ENCODE measurements at places on chromosomes 12 and 14.

DNA sequence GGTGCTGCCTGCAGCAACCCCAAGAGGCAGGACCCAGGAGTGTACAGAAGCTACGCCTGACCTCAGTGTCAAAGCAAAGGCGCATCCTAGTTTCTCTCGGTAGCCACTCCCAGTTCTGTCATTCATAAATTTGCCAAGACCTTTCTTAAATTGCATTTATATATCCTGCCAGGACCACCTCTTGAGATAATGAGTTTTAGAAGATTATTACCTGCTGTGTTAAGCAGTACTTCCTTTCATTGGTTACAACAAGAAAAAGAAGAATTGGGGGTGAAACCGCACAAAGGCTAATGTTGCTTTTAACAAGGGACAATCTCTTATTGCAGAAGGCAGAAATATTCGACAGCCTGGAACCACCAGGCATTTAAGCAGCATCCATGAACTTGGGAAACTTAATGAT lies 57.8 kb downstream of the CIT start:
- DNase-seq = no peak

DNA sequence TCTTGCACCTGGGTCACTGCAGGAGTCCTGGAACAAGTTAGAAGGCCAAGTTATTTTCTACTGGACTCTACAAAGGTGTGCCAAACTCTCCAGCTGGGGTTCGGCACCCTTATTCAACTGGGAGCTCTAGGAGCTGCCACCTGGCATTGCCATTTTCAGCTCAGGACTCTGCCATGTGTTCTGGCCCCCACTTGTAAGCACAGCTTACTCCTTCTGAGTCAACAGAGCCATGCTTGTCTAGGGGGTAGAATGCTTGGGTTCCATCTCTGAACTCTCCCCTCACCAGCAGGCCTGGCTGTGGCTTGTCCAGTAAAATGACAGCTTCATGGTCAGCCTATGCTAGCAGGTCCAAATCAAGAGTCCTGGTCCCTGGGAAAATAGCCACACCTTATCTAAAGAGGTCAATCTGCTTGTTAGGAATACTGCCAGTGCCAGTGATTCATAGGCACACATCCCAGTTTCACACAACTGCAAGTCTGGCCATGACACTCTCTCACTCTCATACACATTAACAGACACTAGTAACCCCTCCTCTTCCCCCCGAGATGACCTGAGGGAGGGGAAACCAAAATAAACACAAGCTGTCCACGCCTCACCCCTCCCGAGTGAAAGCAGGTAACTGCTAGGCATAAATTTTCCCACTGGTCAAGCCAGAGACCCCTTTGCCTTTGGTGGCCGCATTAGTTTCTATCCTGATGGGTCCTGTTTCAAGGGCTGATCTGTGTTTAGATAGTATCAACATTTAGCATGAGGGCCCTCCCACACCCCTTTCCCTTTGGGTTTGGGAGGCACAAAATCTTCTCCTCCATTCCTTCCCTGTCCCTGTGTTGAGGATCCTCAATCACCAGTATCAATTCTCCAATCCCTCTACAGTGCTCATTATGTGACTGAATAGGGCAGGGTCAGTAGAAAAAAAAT lies 182.3 kb upstream of the GZMB start:
- DNase-seq = no peak

DNA sequence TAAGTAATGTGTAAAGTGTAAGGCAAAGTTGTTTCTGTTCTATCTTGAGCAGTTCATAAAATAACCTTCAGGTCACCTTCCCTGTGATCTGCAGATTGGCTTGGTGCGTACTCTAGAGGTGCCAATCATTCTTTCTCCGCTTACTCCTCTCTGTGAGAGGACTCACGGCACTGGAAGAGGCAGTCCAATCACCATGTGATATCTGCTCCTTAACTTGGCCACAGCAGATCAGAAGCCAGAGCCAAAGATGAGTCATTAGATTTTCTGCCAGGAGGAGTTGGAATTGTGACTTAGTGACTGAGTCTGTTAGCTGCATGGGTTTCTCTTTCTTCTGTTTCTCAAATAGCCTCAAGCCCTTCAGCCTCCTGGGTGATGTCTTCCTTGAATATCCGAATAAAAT lies 165.5 kb downstream of the SLC41A2 start:
- no peak for DNase-seq

- DNase-seq = no peak
Measured at GRCh38 chr12:48237162-48237561, 34.1 kb upstream of the OR10AD1 start.

DNA sequence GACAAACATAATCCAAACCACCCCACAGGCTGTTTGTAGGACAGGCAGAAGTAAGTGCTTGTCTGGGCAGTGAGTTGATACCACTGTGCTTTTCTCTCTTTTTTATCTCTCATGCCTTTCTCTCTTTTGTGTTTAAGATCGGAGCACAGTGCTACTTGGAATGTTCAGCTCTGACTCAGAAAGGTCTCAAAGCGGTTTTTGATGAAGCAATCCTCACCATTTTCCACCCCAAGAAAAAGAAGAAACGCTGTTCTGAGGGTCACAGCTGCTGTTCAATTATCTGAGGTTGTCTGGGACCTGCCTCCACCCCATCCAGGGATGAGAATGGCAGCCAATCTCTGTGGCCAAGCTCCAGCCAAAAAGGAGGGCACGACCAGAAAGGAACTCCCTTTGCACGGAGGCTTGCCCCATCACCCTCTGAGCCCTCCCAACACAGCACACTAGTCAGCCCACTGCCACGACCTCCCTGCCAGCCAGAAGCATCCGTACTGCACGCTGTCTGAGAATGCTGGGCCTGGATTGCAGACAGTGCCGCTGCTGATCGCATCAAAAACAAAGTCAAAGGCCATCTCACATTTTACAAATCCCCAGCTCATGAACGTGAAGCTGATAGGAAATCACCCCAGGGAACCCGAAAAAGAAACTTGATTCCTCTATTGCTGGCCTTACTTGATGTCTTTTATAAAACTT lies 27.8 kb downstream of the GPHB5 start:
- DNase-seq = no peak

GRCh38 chr12:26007566-26007965 lies 49.1 kb downstream of the RASSF8 start:
- no peak for DNase-seq

- DNase-seq = peak; percentile 83
Measured at GRCh38 chr14:106044949-106045596, 518.7 kb downstream of the TMEM121 start.

- DNase-seq = peak; percentile 13
Measured at GRCh38 chr14:103808403-103809001, 38.9 kb downstream of the PPP1R13B start.

- no peak for DNase-seq
Measured at GRCh38 chr12:72681028-72681427, 408.9 kb downstream of the TRHDE start.

DNA sequence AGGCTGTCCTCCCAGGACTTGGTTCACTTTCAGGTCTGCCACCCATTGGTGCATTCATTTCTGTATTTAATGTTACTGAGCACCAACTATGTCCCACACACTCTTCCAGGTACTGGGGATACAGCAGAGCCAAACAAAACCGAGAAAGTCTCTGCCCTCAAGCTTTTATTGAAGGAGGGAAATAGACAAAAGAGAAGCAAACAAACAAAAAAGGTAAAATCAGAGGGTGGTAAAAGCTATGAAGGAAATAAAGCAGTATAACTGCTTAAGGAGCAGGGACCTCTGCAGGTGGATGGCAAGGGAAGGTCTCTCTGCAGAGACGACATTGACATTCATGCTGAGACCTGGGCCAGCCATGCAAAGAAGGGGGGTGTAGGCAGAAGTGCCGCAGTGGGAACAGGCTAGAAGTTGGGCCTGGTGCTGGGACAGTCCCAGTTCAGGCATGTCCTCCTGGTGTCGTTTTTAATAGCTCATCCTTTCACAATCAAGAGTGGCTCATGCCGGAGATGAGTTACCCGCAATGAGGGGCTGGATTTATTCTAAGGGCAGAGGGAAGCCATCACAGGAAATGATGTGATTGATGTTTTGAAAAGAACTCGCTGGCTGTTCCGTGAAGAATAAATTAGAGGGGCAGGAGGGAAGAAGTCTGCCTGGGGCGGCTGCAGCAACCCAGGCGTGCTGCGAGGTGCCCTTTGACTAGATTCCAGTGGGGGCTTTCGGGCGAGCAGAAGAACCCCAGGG lies 72.8 kb downstream of the IRF2BPL start:
- DNase-seq = peak; percentile 57

GRCh38 chr14:100138082-100138787 lies 21.2 kb downstream of the DEGS2 start:
- no peak for DNase-seq

DNA sequence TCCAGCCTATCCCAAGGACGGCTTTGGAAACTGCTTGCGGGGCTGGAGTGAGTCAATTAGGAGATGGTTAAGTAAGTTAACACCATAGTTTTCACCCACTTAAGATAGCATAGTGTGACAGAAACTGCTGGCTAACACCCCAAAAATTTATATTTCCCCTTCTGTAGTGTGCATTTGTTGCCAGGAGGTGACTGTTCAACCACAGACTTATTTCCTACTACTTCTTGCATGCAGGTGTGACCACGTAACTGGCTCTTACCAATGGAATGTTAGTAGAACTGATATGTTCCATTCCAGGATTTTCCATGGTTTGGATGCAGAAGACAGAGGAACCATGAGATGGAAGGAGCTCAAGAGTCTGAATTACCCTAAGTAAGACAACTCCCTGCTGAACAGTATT lies 52.9 kb upstream of the SLC35F4 start:
- no peak for DNase-seq

DNA sequence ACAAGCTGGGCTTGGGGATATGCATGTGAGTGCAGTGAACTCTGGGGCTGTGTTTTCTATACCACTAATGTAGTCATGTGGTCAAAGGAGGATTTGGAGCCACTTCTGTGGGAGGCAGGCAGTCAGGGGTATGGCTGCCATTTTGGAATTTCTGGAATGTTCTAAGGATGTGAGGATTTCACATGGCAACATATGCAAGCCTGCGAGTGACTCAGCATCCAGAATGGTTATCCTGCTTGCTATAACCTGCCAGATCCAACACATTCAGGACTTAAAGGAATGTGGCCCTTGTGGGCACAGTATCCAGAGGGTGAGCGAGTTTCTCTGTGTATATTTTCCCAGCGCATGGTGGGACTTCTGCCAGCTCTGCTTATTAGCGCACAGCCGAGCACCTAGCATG lies 249.2 kb upstream of the PWP1 start:
- DNase-seq = no peak

DNA sequence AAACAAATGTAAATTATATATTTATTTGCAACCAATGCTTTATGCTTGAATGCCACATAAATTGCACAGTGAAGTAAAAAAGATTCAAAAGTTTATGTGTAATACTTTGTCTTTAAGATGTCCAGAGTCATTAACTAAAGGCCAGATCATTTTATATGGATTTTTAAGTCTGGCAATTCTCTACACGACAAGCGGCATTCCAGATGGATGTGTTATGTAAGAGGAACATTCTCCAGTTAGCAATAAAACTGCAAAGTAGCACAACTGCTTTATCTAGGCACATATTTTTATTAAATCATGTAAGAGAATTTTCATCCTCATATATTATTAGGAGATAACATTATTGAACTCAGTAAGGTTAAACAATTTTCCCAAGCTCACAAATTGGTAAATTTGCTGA lies 1717.7 kb upstream of the SEL1L start:
- DNase-seq = no peak

DNA sequence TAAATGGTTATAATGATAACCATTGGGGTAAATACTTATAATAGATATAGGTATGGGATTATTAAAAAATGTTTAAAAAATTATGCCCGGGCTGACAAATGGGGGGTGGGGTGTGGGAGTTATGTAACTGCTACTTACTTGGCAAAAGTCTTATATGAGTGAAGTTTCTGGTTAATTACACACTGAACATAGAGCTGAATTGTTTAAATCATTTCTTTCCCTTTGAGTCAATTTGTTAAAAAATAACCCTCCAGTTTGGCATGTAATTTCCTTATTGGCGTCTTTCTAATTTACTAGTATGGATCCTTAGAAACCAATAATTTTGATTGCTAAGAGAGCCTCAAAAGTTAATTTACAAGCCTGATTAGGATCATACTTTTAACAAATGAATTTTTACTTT lies 16.7 kb downstream of the PAH start:
- DNase-seq = no peak

DNA sequence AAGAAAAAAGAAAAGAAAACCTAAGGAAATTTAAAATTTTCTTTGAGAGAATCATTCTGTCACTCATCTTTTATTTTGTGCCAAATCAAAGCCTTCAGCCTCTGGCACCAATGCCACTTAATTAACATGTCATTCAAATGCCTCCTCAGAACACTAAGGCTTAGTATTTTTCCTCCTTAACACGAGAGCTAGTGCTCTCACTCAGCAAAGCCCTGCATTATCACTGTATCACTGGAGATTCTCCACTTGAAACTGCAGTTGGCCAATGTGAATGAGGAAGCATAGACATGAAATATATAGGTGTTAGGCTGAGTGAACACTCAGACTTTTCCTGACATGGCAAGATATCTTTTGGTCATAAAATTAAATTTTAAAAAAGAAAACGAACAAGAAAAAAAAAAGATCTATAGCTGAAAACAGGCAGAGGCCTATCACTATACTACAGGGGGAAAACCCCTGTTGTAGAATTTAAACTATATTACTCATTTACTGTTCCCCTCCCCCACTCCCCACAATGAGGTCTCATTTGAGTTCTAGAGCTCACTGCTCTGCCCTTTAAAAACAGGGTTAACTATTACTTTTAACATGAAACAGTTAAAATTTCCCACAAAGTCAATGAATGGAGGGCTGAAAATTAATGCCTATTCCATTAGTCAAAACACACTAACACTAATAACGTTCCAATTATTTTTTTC lies 5.1 kb downstream of the MBIP start:
- peak; percentile 46 for DNase-seq

DNA sequence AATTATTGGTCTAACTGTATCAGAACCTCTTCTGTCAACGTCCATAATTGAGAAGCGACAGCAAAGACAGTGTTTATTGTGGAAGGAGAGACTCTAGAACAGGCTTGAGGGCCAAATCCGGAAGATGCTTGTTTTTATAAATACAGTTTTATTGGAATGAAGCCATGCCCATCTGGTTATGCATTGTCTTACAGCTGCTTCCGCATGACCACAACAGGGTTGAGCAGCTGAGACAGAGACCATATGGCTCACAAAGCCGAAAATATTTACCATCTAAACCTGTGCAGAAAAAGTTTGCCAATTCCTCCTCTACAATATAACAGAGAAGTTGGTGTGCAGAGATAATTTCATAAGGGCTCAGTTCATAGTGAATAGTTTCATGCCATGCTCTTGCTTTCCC lies 24.5 kb downstream of the PRKAB1 start:
- DNase-seq = no peak

DNA sequence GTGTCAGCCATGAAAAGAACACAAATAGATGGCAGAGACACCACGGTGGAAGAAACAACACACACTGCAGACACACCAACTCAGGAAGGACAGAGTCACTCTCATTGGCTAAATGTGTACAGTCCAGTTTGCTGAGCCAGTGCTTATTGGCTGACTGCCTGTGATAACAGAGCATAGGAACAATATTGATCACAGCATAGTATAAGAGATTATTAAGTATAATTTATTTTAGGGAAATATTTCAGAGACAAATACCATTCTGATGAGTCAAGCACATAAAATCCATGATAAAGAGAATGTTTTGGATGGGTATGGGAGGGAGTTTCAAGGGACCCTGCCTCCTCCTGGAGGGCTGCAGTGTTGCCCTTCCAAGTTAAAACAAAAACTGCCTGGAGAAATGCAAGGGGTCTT lies 50.9 kb downstream of the BTG1 start:
- DNase-seq = no peak

- no peak for DNase-seq
Measured at GRCh38 chr14:88533064-88533602, 21.7 kb downstream of the PTPN21 start.
